ENCODE measurements at places on chromosomes 1 and 21. TPM values are rescaled to one million over a fixed set of nuclear protein-coding genes. Genes with fewer than 3 reads are reported as not detected.

DNA sequence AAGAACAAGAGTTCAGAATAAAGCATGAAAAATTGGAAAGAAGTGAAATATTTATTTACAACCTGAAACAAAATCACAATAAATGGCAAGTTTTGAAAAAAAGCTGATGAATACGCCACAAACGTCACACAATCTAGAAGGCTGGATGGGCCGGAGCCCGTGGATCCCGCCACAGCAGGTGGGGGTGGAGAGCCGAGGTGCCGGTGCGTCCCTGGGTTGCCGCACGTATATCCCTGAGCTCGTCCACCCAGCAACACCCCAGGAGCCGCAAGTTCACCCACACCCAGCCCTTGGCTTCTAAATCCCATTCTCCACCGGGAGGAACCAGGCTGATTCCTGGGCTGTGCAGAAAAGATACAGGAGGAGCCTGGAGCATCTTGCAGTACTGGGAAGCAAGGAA lies 25.6 kb upstream of the TTLL10 start:
- no peak for DNase-seq

DNA sequence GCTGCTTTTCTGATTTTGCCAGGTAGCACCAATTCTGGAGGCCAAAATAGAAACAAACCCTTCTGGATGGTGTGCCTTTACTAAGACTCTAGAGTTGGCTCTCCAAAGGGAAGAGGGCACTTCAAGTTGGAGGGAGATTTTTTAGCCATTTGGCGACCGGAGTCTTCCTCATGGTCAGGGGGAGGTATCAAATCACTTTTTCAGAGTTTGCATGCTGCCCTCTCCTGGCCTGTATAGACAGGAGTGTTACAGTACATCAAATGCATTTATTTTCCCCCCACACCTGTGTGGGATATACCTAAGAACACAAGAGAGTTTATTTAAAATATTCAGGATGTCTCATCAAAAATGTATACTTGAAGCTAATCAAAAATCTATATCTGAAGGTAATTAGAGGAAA lies 3.2 kb downstream of the GREM2 start:
- DNase-seq = no peak

- DNase-seq = no peak
These were observed 138.8 kb upstream of the HMGB4 start for GRCh38 chr1:33725037-33725436.

GRCh38 chr1:212490276-212490675 lies 57.6 kb downstream of the NENF start:
- no peak for DNase-seq

The CNR2 gene
- not detected for total RNA-seq

The YIPF1 gene
- 29.0 TPM for total RNA-seq

Measured in RPMI7951 (cell line).